ENCODE measurements at places on chromosomes 4 and X.

DNA sequence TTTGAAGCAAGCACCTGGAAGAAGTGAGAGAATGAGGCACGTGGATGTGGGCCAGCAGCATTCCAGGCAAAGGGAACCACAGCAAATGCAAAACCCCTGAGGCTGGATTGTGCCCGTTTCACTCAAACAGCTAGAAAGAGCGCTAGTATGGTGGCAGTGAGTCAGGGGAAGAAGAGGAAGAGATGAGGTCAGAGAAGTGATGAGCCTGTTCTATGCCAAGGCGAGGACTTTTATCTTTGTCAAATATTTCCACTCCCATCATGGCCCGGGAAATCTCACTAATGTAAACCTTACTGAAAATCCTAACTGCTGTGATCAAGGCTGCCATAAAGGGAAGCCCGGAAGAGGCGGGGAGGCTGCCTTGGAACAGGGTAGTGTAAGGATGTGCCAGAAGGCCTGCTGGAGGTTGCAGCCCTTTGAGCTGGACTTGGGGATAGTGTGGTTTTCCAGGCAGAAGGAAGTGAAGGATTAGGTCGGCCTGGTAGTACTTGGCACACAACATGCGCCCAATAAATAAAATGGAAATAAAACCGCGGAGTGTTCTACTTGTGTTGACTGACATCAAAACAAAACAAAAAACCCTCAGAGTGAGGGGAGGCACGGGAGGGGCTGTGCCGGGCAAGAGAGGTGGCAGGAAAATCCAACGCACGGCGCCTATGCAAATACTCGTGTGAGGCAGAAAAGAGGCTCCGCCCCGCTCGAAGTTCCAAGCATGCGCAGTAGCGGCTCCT, 1.2 kb upstream of the CDK16 start:
- no peak for DNase-seq

- no peak for DNase-seq
Measured at GRCh38 chr4:145887241-145887991, 51.2 kb downstream of the ZNF827 start.

DNA sequence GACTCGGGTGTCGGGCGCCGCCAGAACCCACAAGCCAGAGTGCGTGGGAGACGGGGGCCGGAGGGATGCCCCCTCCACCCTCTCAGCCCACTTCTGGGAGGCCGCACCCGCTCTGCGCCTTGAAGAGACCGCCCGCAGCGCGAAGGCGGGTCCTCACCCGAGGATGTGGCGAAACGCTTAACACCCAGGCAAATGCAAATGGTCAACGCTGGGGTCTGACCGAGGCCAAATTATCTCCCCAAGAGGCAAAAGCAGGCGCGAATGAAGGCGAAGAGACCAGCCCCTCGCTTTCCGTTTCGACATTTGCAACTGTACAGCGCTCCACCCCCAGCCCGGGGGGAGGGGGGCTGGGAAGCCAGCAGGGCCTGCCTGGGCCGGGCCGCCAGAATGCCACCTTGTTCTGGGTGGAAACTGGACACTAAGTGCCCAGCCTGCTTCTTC, 137.7 kb upstream of the ZIC3 start:
- no peak for DNase-seq

GRCh38 chr4:113502476-113502875, 259.1 kb downstream of the CAMK2D start:
- DNase-seq, result no peak

DNA sequence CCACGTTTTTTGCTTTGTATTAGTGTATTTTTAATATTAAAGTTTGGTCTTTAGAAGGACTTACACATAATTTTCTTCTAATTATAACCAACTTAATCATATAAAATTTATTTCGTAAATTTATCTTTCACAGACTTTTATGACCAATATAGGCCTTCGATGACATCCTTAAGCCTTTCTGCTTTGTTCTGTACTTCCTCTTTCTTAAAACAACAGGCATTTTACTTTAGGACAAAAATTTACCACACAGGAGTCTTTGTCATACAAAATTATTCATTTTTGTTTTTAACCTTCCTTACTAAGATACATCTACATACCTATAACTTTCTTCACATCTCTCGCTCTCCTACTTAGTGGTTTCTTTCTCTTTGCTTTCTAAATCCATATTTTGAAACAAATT, 56.3 kb downstream of the RGS12 start:
- DNase-seq, result no peak

DNA sequence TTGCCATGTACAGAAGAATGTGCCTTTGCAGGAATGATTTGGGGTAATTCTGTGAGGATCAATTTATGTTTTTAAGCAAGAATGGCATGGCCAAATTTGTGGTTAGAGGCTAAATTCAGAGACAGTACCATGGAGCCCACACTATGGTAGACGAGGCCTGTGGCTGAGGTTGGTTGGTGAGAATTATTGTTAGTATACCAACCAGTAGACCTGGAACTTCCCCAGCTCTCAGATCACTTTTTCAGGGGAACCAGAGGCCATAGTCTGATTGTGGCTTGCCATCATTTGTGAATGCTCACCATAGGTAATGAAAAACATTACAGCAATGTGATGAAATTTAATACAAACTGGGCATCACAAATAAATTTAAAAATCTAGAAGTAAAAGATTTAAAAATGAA, 56.3 kb downstream of the SHISA3 start:
- no peak for DNase-seq

DNA sequence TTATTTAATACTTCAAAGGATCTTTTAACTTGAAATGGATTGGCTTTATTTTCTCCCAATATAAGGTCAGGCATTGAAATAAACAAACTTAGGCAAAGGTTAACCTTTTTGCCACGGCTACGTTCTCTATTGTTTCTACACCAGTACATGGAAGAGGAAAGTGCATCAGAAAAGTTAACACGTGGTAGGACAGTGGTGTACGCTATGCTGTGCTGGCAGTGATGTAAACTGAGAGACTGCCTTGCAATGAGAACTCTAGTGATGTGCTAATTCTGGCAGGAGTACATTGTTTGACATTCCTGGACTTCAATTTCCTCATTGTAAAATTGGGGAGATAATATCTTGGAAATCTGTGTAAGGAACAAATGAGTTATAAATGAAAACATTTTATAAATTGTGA, 208.2 kb downstream of the TMA16 start:
- no peak for DNase-seq

GRCh38 chrX:4925911-4926310, 1212.5 kb upstream of the PRKX start:
- no peak for DNase-seq

- DNase-seq, result no peak
Measured at GRCh38 chr4:15652191-15652590, 3.0 kb downstream of the FBXL5 start.

- DNase-seq, result no peak
Measured at GRCh38 chr4:78446619-78447018, 105.0 kb upstream of the ANXA3 start.

- DNase-seq, result no peak
Measured at GRCh38 chr4:82638479-82638878, 76.7 kb upstream of the TMEM150C start.

DNA sequence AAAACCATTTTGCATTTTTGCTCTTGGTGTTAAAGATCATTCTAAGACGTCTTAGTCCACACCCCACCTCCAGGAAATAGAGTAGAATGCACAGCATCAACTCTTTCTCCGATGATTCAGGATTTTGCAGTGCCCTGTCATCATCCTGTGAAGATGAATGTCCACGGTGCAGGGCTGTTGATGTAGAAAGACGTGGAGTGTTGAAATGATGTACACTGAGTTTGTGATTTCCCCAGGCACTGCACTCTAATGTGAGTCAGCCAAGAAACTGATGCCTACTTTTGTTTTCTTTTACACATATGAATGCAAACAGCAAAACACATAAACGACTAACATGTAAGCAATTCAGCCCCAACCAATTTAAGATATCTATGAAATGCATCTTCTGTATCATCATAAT, 10.5 kb downstream of the LGI2 start:
- DNase-seq, result no peak

DNA sequence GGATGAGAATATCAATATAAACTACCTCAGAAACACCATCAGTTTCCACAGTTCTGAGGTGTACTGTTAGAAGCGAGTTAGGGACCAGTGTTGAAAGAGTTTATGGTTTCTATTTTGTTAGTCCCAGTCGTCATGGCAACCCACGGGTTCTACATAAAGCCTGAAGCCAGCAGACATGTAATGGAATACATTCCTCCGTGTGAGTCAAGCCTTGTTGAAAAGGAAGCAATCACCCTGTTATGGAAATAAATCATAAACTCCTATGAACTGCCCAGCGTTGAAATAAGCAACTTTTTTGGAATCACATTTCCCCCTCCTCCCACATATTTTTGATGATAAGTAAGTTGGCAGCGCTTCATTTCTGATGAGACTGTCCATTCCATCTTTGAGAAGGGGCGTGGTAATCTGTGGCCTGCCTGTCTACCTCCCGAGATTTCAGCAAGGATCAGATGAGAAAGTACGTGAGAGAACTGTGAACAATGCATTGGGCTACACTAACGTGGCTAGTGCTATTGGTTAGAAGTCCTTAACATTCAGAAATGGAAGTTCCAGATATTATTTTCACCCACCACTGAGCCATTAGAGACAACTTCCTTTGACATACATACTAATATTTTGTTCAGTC, 40.4 kb upstream of the PDHA1 start:
- no peak for DNase-seq

DNA sequence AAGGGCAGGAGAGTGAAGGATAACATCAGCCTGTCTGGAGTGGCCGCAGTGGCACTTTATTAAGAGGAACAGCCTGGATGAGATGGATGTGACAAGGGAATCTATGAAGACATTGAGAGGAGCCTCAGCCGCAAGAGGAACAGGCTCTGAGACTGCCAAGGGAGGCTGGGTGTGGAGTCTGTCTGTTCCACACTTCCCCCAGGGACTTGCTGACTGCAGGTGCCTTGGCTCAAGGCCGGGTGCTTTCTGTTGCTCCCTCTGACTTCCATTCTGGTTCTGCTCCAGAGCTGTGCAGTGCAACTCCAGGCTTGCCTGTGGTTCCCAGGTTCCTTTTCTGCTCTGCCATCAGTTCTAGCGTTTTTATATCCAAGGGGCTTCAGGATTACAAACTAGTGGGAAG, 54.6 kb downstream of the FRMPD3 start:
- no peak for DNase-seq

DNA sequence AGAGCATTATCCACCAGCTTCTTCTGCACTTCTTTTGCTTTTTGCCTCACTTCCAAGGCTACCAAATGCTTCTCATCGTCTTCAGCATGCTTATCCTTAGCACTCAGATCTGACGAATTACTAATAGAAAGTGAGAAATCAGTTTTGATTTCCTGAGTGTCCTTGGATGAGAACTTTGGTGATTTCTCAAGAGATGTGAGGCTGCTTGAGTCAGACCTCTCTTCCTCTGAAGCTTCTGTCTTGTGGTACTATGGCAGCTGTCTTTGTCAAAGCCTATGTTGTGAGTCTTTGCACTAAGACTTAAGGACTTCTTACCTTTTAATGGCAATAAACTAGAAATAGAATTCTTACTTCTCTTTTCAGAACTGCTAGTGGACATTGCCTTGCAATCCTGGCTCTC, 169.9 kb downstream of the CPE start:
- no peak for DNase-seq

GRCh38 chr4:112531146-112531545, 15.2 kb upstream of the NEUROG2 start:
- no peak for DNase-seq

- no peak for DNase-seq
Measured at GRCh38 chr4:55173580-55173979, 48.2 kb upstream of the KDR start.

DNA sequence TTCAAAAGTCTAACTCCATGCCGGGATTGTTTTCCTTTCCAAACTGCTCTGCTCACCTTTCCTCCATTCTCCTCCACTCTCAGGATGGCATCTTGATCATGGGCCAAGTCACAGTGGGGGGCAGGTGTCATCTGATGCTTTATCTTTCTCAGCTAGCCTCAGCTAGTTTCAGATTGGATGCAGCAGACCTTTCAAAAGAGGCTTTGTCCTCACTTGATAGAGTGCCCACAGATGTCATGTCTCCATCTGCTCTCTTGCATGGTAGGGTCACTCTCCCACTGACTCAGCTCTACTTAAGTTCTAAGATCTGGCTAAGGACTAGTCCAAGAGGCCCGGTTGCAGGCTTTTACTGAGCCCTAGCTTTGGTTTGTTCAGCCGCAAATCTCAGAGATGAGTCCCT, 341.8 kb upstream of the GALNT7 start:
- no peak for DNase-seq

DNA sequence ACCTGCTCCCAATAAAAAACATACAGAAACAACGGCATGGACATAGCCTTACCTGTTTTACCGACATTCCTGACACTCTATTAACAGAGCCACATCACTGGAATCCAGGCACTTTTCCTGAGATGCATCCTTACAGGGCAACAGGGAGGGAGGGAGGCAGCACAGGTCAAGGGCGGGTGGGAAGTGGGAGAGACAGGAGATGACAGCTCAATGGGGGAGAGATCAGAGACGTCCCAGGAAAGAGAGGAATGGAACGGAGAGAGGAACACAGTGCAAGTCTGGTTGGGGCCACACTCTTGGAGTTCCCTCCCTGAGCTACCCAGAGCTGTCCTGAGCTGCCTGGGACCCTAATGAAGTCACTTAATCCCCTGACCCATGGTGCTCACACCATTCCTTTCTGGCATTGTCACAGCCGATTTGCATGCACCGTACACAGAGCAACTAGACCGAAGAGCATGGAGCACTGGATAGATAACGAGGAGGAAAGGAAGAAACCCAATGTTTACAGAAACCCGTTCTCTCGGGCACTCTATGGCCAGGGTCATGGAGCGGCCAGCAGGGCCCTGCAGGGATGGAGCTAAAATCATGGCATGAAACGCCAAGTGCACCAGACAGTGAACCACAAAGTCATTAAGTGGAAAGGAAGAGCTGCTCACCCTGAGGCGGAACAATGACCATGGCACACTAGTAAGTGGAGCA, 93.1 kb downstream of the NSUN7 start:
- no peak for DNase-seq

DNA sequence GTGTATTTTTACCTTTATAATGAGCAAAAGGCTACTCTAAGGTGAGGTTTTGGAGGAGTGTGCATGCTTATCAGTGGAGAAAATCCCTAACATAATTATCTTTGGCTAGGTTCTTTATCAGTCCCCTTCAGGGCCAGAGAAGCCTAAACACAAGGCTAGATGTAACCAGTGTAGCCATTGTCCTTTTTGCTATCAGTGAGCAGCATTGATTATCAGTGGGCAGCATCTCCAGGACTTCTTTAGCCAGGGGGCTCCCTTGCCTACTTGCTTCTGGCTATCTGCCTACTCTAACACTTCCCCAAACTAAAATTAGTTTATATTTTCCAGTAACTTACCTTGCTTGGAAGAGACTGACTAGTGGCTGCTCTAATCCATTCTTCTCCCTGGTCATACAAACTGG, 595.6 kb downstream of the TRAM1L1 start:
- no peak for DNase-seq

- DNase-seq, result no peak
Measured at GRCh38 chr4:6724421-6725111, 8.6 kb downstream of the BLOC1S4 start.

DNA sequence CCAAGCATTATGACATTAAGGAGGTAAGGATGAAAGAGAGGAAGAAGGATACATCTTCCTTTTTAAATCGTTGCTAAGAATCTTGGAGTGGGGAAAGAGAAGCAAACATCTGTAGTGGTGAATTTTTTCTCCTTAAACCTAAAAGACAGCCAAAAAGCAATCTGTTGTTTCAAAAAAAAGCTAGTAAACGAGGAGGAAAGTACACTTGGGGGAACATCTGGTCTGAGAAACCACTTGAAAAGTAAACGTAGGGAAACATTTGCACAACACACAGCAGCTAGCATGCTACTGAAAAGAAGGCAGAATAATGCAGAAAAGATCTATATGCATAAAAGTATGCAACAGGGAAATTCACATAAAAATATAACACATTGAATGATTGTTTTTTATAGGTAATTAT, 1485.6 kb downstream of the PCDH19 start:
- no peak for DNase-seq

- no peak for DNase-seq
Measured at GRCh38 chrX:105150557-105150956, 69.9 kb downstream of the TEX13A start.
